ENCODE measurements at places on chromosomes 3 and 15.

DNA sequence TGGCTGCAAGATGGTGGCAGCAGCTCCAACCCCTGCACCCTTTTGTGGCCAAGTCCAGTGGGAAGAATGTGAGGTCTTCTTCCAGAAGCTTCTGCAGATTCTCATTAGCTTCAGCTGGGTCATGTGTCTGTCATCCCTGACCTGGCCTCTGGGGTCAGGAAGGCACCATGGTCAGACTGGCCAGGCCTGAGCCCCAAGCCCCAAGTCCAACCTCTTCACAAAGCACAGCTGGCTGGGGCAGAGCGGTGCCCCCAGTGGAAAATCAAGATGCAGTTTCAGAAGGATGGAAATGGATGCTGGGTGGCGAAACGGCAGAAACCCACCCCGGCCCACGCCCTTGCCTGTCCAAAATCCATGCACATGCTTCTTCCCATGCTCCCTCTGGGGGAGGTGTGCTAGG is 15.9 kb upstream of the GATA2 start:
- no peak for DNase-seq

DNA sequence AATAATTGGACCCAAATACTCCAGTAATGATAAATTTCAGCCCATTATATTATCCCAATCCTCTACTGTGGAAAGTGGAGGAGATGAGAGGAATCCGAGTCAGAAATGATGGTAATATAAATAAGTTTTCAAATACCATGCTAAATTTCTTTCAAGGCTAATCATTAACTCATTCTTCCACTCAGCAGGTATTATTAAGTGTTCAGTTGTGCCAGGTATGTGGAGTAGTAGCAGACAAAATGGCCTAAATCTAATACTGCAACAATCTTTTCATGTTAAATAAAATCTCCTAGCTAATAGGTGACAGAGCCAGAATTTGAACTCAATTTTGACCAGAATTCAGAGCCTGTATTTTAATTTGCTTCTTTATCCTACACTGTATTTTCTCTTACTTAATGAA is 538.6 kb upstream of the ROBO2 start:
- no peak for DNase-seq

GRCh38 chr15:31503758-31504461 is 177.3 kb downstream of the KLF13 start:
- DNase-seq, result no peak

DNA sequence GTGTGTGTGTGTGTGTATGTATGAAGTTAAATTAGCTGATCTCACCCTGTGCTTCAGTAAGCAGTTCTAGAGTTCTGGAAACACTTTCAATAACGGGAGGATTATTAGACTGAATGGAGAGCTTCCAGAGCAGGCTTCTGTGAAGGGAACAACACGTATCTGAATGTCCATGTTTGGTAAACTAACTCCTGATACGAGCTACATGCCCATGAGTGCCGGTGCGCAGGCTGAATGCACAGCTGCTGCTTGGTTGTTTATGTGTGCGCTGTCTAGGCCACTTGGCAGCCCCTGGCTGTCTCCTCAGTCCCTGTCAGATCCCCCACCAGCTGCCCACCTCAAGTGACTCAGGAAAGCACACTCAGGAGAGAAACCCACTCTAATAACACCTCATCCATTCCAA is 137.0 kb downstream of the EPHB1 start:
- DNase-seq, result no peak

DNA sequence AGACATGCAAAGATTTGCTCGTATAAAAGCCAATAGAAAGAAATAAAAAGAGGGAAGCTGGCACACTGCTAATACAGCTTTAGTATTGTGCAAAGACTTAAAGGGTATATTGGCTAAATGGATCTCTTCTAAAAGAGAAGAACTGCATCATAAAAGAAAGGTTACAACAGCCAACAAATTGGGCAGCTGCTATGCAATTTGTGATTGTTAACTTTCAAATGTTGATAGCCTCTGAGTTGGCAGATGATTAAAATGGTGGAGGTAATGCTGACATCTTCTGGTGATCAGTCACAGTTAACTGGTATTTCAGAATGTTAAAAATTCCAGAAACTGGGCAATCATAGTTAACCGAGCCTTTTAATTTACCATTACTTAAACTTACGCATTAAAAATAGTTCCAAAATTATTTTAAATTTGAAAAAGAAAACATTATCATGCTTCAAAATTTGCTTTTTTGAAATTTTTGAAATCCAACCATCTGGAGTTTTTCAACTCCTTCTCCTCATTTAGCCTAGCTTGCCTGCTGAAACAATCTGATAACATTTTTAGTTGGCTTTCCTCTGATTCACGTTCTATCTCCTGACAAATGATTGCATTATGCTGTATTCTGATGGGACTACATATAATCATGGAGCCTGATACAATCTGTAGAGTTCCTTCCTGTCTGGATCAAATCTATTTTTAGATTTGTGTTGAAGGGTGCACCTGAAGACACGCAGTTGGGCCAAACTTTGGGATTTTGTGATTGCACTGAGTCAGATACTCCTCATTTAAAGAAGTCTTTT is 144.0 kb upstream of the PDZRN3 start:
- DNase-seq, result no peak

DNA sequence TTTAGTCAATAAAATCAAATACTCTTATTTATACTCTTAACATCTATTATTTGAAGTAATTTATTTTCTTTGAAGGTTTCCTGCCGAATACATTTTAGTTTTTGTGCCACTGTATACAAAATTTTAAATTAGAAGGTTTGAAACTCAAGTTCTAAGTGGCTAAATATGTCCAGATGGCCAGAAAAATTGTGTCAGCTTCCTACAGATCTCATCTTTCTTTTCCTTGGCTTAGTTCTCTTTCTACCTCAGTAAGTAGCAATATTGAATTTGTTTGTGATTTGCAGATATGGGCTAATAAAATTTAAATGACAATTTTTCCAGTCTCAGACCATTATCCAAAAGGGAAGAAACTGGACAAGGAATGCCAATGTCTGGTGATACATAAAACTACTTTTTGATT is 452.1 kb downstream of the ROBO2 start:
- DNase-seq, result no peak

DNA sequence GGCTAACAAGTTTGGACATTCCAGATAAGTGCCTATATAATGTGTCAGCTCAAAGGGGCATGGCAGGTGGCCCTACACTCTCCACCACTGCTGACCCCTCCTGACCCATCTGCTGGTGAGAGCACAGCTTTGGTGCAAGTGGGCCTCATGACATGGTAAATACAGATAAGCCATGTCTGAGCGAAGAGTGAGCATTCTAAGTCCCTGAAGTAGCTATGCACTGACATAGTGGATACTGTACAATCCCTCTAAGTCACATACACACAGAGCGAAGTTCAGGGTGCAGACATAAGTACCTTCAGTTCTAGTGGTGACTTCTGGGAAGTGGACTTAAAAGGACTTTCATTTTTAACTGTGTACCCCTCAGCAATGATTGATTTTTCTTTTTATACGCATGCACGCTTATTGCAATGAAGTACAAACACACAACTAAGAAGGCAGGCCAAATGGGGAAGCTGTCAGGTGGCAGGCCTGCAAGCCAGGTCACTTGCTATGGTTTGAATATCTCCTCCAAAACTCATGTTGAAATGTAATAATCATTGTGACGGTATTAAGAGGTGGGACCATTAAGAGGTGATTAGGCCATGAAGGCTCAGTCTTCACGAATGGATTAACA is 41.5 kb downstream of the TBC1D2B start:
- DNase-seq, result no peak

GRCh38 chr15:52336529-52336928 is 40.9 kb upstream of the MYO5C start:
- no peak for DNase-seq

DNA sequence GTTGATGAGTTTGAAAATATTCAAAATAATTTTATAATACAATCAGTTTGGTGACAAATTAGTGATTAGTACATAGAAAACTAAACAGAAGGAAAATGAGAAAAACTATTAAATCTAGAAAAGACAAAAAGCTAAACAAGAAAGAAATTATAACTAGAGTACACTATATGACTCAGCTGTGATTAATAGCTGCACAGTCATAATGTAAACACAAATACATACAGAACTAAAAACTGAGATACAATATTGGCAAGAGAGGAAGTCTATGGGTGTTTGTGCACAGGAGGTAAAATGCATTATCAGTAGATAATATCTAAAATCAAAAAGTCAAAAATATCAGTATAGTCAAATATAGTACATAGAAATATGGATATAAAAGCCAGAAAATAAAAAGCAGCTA is 80.7 kb upstream of the PCSK6 start:
- no peak for DNase-seq

DNA sequence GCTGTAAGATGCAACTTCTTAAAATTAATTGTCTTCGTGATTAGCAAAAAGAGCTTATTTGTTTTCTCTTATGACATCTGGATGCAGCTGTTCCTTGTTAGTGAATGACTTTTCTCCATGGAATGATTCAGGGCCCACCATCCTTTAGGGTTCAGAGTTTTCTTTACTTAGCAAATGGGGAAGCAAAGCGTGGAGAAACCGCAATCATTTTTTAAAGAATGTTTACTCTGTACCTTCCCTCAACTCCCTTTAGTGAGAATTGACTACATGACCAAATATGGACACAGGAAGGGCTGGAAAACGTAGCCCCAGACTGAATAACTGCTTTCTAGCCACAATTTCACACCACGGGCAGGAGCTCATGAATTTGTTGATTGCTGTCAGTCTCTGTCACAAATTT is 130.1 kb downstream of the EDEM1 start:
- no peak for DNase-seq

DNA sequence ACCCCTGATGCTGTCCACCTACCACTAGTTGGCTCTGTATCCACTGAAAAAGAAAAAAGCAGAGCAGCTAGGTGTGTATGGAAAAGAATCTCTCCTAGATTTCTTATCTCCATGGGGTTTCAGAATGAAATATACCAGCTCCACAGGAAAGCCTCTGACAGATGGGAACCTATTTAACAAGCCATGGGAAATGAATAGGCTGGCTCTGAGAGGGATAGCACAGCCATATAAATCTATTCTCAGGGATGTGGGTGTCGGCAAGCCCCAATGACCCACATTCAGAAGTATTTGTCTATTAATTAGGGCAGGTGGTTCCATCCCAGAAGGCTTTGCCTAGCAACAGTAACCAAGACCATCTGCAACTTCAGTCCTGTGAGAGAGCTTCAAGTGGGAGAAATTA is 694.1 kb downstream of the AGBL1 start:
- no peak for DNase-seq
